ENCODE measurements at places on chromosomes 2 and 18.

GRCh38 chr2:198374375-198375082 is 570.1 kb downstream of the PLCL1 start:
- no peak for DNase-seq

DNA sequence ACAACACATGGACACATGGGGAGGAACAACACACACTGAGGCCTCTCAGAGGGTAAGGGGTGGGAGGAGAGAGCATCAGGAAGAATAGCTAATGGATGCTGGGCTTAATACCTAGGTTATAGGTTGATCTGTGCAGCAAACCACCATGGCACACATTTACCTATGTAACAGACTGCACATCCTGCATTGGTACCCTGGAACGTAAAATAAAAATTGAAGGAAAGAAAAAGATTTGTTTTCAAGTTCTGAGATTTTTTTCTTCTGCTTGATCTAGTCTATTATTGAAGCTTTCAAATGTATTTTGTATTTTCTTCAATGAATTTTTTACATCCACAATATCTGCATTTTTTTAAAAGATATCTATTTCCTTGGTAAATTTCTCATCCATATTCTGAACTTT is 59.3 kb upstream of the SLC4A10 start:
- no peak for DNase-seq

DNA sequence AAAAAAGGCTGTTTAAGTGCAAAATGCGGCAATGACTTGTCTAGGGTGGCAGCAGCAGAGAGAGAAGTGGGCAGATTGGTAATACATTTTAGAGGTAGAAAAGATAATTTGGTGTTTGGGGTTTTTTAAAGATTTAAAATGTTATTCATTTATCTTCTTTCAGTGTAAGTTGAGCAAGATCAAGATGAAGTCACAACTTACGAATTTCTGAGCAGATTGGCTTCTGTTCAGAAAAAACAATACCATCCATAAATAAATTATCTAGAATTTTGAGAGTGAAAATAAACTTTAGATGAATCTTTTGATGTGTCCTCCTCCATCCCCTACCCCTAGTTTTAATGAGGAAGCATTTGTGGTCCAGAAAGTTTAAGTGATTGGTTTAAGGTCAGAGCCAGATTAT is 47.9 kb upstream of the FAM171B start:
- no peak for DNase-seq

DNA sequence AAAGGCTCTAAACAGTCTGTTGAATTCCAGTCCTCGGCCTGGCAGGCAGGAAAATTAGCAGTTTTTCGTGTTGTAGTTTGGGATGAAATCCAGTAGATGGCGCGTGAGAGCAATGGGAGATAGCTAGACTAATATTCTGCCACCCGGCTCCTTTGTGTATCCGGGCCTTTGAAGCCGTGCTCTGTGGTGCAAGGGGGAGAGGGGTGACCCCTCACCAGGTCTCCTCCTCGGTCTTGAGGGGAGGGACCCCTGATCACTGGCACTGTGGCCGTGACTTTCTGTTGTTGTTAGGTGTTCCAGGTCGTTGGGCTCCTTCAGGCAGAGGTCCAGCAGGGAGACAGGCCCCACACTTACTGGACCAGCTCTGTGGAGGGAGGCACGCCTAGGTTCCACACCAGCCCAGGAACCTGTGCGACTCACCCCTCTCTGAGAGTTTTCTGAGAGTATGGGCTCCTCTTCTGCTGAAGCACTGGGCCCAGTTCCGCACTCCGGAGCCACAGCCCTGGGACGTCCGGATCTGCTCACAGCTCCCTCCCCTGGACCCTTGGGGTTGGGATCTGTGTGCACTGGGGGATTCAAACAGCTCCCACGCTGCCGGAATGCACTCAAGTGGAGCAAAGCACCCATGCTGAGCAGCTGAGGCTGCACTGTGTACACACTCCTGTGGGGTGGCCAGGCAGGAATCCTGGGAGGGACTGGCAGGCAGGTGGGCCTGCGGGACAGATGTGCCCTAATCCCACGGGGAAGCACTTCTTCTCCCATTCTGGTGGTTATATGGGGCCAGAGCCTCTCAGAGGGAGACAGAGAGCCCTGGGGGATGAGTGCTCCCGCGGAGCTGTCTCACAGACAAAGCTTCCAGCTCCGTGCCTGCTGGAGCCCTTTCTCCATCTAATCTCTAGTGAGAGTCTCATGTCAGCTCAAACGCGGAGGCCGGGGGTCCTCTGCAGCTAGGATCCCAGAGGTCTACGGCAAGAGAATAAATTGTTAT is 8.8 kb downstream of the GKN2 start:
- peak; percentile 32 for DNase-seq

DNA sequence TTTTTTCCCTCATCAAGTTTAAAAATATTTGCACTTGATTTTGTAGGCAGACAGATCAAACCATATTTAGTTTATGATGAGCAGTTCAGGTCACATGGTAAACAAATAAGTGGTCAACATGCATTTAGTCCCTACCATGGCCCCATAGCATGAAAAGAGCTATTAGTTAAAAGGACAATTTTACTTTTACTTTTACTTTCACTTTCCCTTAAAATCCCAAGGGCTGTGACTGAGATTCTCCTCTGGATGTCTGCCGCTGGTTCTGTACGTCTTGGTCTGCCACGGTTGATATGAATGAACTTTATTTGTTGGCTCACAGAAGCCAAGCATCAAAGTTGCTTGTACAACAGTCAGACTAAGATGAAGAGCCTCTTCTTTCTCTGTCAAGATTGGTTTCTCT is 626.2 kb upstream of the CDH7 start:
- DNase-seq: no peak

DNA sequence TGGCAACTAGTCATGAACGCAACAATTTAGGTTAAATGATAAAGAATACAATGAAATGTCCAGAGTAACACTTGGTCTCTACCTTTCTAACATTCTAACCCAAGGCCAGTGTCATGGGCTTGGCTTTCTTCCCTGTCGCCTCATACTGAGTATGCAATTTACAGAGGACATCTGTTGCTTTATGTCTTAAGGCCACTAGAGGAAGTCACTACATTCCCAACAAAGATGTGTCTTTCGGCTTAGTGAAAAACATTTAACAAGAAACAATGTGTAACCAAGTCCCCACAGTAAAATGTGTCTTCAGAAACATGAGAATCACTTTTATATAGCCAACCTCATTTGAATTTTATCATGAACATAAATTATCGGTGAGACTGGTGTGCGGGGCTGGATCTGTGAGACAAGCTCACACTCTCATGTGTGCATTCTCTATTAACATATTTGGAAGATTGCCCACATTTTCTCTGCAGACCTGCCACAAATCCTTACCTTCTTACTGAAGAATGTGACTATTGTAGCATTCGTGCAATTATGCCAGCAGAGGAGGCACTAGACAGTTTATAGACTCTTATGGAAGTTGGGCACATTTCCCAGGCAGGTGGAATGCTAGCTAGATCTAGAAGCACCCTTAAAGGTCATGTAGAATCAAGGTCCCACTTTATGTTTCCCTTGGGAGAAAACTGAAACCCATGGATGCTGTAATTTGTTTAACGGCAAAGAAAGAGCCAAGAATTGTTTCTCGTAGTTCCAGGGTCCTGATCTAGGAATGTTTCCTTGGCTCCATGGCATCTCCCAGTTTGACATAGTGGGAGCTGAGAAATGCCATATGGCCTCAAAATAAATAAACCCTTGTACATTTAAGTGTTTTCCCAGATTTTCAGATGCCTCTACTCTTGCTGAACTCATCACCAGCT is 101.8 kb downstream of the CD226 start:
- DNase-seq: no peak

- no peak for DNase-seq
Observed at GRCh38 chr2:104572834-104573233, 281.1 kb upstream of the POU3F3 start.

- DNase-seq: no peak
Observed at GRCh38 chr18:22346401-22346952, 71.2 kb downstream of the CTAGE1 start.

DNA sequence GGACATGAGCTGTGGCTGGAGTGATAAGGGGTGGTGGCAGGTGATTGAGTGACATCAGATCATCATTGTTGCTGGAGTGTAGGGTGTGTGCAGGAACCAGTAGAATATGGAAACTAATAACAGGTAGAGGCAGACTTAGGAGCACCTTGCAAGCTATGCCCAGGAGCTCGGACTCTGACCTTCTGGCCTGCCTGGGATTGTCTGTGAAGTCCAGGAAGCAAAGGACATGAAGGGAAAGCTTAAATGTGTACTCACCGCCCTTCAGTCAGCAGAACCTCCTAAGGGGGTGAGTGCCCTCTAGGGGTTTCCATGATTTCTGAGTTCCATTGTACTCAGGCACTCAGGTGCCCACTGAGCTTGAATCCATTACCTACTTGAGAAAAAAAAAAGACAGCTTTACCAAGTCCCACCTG is 104.2 kb downstream of the CRIM1 start:
- no peak for DNase-seq

DNA sequence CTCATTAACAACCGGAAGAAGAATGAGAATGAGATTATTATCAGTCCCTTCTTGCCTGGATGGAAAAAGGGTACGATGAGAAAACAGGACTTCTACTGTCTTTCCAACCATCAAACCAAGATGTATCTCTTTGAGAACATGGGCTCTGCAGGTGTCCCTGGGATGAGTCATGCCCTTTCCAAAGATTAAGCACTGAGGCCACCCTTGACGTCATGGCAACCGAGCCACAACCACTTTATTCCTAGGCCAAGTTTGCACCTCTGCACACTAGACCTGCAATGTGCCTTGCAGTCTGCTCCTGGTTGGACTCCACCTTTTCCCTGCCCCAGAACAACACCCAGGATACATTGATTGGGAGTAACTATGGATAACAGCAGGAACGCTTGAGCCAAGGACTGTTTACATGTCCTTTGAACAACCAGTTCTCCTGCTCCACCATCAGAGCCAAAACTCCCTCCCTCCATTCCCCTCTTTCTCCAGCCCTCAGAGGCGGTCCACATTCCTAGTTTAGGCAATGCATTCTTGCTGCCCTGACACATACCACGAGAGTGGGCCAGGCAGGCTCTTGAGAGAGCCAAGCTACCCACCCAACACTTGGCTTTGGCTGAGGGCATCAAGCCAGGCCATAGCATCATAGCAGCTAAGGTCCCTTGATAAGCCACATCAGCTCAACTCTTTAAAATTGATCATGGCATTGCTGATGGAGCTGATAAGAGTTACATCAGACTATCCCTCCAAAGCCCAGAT is 310.7 kb downstream of the TNS1 start:
- DNase-seq: no peak

DNA sequence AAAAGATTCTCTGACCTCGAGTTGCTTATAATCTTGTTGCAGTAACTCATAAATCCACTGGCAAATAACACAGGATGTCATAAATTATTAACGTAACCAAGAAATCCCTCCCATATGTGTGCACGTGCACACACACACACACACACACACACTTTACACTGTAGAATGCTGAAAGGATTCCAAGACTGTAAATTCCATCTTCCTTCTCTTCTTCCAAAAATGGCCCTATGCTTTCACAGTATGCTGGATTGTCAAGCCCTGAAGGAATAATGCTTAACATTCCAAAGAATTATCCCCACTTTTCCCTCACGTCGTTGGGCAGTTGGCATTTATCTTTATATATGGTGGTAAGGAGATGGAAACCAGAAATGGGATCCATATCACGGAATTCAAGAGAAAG is 117.5 kb upstream of the CRIM1 start:
- DNase-seq: no peak

DNA sequence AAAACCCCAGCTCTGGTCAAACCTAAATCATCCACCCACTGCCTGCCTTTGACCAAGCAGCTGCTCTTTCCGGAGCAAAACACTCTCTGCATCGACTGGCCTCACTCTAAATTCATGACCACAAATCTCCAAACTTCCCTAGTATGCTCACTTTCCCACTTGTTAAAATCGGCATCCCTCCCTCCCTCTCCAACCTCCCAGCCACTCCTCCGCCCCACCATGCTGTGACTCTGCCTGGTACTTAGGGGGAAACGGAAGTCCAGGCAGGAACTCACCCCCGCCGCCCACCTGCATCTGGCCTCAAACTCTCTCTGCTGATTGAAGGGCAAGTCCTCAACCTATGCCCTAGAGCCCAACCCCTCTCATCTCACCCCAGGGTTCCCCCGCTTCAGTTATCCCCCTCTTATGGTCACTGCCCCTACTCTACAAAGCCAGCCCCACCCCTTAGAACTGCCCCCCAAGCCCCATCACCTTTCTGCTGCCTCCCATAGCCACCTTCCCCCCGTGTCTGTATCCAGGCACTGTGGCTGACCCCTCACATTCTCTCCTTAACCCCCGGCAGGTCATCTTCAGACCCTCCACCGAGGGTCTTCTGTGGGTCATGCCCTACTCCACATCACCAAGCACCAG is 3.8 kb upstream of the ADRA2B start:
- DNase-seq: no peak

DNA sequence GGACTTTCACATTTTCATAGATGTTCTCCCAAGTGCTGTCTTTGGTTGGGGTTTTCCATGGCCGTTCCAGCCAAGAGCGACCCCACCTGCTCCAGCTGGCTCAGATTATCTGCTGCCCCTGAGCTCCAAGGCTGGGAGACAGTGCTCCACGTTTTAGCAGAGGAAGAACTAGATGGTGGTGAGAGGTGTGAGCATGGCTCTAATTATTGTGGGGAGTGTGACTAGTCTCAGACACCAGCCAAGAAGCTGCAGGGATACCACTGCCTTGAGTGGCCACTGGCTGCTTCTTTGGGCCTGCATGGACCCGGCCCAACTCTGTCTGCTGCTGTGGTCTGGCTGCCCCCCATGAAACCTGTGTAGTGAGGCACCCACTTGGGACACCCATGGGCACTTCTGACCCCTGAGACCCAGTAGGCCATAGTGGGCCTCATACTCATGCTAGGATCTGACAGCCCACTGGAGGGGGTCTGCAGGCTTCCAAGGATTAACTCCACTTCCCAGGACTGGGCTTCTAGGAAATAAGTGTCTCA is 2.8 kb upstream of the NCL start:
- no peak for DNase-seq

- DNase-seq: no peak
Observed at GRCh38 chr18:1530650-1531049, 626.0 kb downstream of the ADCYAP1 start.

DNA sequence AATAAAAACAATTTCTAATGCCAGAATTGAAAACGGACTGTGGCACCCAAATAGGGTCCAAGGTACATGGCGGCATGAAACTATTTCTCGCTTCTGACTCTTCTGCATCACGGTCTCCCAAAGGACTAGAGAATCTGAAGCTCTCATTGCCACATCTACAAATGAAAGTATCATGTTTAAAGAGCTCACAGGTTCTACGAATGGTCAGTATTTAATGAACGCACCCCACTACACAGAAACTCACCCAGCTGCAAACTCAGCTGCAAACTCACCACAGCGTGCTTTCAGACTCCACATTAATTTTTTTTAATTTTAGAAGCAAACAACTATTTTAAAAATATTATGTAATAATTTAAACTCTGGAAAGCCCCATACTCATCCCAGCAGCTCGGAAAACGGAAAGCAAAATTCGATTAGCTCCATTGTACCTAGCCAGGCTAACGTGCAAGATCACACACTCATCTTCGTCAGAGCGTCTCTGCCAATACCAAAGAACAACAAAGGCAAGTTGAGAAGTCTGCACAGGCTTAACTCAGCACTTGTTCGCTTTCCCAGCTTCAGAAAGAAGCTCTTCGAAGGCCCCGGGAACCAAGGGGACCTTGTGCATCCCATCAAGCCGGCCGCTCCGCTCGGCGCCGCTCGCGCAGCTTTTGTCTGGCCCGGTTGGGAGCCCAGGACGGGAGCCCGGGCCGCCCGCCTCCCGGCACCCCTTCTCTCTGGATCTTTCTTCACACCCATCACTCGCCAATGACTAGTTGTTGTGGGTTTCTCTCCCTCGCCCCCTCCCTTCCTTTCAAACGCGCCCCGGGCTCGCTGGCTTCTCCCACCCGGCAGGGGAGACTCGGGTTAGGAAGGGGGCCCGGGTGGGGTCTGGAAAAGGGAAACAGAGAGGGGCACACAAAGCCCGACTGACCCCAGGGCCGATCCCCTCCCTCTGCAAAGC is 785 bp downstream of the CLASP1 start:
- peak; percentile 15 for DNase-seq
